Bone marrow (tissue), 2 donors: ENCODE measurements at places on chromosomes 2 and 18.

- peak; percentile 21 for DNase-seq
Observed at GRCh38 chr18:48676756-48677368, 138.0 kb downstream of the CTIF start.

GRCh38 chr2:81283081-81283480, 978.5 kb upstream of the LRRTM1 start:
- no peak for DNase-seq

DNA sequence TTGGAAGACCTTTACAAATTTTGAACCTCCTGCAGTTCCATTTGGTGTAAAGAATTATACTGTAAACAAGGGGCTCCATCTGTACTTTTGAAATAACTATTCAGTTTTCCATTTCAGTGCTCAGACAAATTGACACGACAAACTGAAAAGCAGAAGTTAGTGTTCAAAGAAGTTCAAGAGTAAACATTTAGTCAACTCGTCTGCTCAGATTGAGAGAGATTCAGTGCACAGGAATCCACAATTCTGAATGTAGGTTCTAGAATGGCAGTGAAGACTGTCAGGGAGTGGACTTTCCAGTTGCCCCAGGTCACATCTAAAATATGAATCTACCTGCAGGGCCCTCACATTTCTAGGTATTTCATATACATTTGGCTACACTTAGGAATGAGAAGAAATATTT, 322.3 kb upstream of the TCF4 start:
- DNase-seq: no peak

GRCh38 chr18:2997846-2998564, 14.9 kb downstream of the LPIN2 start:
- DNase-seq: no peak

- DNase-seq: no peak
Observed at GRCh38 chr18:24809173-24809950, 348.9 kb downstream of the HRH4 start.

DNA sequence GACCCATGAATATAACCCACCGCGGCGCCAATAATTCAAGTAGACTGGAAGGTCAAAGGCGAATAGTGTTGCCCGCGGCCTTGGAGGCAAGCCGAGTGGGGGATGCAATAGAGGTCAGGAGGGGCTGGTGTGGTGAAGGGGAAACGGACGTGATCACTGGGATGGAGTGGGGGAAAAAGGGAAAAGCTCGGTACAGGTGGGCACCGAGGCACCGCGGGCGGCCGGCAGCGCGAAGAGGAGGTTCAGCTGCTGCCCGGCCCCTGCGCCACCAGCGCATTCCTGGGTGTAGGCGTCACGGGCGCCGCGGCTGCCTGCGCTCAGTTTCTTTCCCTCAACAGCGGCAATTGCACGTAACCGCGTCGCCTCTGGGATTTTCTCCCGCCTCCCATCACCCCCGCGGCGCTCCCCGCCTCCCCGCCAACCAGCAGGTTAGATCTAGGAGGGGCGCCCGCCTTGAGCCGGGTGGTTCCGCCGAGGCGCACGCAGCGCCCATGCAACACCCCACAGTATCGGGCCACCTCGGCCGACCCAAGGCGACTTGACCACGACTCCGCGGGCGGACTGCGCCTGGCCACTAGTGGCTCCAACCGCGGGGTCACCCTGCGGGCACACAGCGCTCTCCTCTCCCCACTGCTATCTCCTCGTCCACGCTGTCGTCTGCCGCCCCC, 1.5 kb downstream of the RND3 start:
- no peak for DNase-seq

DNA sequence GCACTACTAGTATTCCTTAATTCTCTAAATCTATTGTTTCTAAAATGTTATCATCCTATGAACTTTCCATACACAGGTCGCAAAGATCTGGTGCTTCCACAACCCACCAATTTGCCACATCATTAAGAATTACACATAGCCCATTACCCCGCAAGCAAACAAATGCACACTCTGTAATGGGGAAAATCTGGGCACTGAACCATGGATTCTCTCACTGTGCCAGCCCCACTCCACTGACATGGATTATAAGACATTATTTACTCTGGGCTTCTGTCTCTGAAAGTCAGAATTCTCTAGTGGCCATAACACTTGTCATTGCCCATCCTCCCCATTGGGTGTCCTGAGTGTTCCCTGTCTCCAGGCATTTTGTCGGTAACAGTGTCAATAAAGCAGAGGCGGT, 537.1 kb downstream of the EPHA4 start:
- DNase-seq: no peak

- no peak for DNase-seq
Observed at GRCh38 chr2:166239548-166239947, 111.7 kb upstream of the SCN1A start.

- no peak for DNase-seq
Observed at GRCh38 chr2:28137221-28137620, 246.7 kb downstream of the BABAM2 start.

DNA sequence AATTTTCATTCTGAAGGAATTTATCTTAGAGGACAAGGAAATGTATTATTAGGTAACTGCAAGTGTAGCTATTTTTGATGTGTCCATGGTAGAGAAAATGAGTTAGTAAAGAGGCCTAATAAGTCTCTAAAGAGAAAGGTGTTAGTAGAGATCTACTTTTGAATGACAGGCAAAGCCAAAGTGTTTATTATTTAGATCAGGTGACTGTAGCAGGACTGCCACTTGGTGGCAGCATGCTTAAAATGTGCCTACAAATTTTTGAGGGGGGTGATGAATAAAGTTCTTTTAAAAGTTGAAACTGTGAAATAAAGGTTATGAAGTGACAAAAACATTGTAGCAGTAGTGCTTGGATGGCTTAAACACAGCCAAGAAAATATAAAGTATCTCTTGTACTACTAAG, 421.5 kb upstream of the MEIS1 start:
- DNase-seq: no peak

DNA sequence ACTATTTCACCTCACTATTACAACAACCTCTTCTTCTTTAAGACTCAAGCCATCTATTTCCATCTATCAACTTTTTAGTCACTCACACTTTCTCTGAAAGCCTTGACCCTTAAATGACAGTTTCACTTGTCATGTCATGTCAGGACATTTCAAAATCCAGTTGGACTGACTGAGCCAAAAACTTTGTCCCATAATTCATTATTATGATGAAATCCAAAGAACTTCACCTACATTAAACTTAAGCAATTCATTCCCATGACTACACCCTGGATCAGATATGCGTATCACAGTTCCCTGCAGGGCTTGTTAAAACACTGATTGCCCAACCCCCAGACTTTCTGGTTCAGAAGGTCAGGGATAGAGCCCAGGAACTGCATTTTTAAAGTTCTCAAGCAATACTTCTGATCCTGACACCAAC, 26.5 kb downstream of the LDAH start:
- DNase-seq: no peak

DNA sequence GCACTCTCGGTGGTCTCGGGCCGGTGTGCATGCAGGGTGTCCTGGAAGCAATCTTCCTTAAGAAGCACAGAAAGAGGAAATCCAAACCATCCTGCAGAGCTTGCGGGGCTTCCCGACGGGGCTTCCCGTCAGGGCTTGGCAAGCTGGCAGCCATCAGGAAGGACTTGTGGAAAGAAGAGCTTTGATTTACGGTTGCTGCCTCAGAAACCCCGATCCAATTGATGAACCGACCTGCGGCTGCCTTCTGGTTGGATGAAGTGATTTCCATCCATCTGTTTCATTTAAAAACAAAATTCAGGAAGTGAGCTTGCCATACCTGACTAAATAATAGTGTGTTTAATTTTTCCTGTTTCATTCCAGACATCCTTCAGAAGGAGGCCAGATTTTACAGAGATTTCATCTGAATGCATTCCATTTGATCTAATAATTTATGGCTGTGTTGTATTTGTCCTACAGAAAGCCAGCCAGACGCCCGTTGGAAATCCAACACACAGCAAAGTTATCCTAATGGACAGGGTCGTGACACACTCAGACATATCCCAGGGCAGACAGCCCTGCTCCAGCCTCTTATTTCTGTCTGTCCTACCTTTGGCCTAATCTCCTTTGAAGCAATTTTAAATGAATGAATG, 141.3 kb downstream of the SEPTIN10 start:
- no peak for DNase-seq

GRCh38 chr2:175366815-175367214, 185.3 kb upstream of the ATP5MC3 start:
- DNase-seq: peak; percentile 26

DNA sequence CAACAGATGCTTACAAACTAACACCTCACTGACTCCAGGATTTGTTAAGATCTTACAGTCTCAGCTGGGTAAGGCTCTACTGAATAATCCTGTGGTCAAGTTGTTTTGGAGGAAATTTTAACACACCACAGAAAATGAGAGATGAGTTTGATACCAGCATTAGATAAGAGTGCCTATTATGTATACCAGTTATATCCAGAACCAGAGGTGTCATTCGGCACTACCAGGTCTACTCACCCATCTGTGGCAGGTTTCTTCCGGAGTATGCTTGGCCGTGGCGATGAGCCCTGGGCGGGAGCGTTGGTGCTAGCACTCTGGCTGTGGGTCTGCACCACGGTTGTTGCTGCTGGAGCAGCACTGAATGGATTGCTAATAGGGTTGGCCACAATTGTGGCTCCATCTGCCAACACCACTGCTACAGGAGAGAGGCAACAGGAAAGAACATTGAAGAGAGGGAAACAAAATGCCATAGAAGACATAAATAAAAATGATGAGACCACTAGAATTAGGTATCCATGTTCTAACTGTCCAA, 41.2 kb downstream of the SAP130 start:
- DNase-seq: no peak

DNA sequence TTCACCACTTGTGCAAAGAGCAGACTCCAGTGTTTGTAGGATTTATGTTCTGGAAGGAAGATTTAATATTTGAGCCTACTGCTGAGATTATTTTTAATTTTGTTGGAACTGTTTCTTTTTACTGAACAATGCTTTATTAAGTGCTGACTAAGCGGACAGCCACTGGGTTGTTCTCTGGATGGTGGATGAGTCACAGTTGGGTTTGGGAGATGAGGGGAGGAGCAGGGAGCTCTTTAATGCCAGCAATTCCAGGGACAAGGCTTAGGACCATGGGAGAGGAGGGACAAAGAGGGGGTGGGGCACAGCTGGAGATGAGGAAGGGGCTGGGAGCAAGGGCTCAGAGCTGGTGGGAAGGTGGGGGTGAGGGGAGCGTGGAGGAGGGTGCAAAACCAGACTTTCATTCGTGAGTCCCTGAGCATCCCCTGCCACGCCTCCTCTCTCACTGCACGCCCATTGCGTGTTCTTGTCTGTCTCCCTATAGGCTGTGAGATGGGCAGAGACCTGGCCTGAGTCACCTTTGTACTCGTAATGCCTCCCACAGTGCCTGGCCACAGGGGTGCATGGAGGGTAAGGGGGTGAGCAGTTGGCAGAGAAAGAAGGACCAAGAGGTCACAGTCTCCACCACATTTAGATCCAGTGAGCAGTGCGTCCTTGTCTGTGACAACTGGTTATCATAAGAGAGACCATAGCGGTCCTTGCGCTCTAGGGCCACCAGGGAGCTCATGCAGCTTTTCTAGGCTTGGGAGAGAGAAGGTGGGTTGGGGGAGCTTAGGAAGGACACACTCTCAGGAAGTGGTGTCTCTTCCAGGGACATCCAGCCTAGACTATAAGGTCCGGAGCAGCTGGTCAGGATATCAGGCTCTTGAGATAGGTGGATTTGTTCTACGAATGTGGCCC, 18.4 kb downstream of the SLC4A3 start:
- DNase-seq: no peak

GRCh38 chr2:129009555-129010146, 691.0 kb upstream of the HS6ST1 start:
- no peak for DNase-seq

DNA sequence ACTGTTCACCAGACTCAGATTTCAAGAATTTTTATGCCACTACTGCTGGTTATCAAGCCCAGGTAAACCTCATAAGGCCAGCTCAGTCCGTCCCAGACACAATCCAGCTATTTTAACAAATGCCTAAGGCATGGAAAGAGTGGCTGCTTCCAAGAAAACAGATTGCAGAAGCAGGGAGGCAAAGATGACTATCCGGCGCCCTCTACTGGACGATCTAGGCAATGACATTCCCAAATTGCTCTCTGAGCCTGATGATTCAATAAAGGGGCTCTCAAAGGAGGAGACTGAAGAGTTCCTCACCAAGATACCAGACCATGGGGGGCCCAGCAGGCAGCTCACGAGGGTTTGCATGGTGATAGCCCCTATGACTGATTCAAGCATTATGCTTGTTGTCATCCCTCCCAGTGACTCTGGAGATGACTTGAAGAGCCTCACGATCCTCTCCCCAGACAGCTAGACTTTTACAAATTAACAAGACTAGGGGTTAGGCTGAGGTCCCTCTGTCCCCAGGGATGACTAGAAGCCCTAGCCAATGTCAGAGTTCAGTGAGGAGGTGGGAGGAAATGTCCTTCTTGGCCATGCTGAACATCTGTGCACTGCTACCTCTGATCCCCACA, 25.0 kb downstream of the SERPINB8 start:
- DNase-seq: peak; percentile 17

DNA sequence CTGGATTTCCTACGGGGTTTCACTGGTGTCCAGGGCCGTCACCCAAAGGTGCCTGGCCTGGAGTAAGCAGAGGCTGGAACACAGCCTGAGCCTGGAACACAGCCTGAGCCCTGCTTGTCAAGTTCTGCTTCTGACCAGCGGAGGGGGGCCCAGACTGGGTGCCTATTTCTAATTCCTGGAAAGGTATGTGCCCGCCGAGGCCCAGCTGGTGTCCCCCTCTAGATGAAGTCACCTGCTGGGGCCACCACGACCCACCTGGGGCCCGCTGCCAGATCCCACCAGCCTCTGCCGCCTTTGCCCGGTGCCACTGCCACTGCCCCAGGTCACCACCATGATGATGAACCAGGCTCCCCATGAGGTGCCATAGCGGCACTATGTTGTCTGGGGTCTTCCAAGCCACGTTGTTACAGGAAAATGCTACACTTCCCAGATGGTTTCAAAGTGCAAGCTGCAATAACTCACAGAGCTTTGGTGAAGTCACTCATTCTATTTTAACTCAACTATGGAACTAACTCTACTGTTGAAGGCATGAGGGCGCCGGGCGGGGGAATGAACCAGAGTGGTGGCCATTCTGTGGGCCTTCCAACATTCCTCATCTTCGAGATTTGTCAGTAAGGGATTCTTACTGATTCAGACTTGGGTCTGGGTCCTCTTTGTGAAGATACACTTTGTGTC, 40.9 kb upstream of the LAPTM4A start:
- no peak for DNase-seq

DNA sequence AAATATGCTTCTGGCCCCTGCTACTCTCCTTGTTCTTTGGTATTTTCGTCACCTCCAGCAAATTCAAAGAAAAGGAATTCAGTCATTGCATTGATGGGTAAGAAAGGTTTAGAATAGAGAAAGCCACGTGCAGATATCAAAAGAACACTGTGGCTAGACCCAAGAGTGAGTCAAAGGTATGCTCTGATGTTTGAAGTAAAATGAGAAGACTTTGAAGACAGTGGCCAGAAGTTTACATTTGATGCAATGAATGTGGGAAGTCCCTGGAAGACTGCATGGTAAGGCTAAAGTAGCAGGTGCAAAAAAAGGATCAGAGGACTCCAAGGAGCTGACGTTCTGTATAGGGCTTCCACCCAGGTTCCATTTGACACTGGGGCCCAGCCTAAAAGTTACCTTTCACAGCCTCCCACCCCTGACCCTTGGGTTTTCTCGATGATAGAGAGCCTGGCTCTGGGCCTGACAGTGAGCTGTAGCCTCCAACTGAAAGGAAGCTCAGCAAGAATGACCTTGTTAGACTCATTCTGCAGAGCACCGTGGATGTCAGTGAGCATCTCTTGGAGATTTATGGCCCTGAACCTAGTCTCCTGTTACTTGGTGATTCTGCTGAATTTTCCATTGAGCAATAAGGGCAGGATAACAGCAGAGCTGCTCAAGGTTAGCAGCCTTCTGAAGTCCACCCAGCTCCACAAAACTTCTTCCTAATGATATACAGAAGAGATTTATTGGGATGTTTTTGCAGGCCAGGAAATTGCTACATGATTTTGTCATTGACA, 223.7 kb upstream of the RBBP8 start:
- DNase-seq: no peak
